Dermis microvascular lymphatic vessel endothelial cell (primary cell): ENCODE measurements at places on chromosomes 7 and 10.

DNA sequence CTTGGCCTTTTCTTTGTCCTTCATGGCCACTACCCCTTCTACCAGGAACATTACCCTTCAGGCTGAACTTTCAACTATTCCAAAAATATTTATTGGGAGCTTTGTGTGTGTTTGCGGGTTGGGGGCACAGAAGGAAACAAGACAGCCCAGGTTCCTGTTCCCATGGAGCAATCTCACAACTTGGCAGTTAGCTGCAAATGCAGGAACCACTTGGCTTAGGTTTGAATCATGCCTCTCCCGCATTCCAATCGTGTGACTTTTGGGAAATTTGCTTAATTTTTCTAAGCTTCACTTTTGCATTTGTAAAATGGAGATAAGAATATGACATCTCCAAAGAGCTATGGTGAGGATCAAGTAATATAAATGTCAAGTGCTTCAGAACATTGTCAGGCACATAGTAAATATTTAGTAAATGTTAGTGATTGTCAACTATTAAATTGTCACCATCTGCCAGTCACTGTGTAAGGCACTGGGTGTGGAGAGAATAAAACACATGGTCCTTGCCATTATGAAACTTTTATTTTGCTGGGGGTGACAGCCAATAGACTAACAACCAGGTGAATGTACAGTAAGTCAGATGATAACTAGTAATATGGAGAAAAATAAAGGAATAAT lies 277.1 kb downstream of the SNX13 start:
- DNase-seq, result no peak

DNA sequence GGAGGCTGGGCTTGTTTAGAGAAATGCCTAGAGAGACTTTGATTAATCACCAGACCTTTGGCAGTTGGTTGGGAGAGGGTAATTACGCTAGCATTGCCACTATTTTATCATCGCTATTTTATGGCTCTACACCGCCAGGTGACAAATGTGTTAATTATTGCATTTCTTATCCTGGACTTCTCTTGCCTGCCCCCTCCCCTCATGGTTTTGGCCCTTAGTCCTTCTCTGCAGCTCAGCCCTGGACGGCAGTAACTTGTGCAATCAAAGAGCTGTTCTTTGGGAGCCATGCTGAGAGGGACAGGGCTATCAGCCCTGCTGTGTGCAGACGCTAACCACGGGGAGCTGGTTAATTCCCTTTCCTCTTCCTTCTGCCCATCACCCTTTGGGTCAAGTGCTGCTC lies 585.0 kb downstream of the AUTS2 start:
- no peak for DNase-seq

- DNase-seq, result peak; percentile 63
Observed at GRCh38 chr7:101239191-101239950, 1.8 kb upstream of the CLDN15 start.

- no peak for DNase-seq
Observed at GRCh38 chr7:6057316-6058129, 26.3 kb downstream of the ANKRD61 start.

DNA sequence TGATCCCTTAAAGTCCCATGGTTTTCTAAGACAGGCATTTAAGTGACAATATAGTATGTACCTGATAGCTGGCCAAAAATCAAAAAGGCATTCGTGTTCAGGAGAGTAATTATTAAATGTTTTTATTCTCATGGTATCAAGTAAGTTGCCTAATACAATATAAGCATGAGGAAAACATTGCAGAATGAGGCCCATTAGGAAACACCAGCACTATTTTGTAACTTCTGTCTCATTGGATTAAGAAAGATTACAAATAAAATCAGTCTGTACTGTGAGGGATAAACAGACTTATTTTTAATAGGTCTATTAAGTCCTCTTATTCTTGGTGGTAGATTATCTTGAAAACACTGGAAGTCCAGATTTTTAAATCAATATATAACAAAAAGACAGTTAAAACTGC lies 110.1 kb downstream of the SNX13 start:
- no peak for DNase-seq
